ENCODE measurements at places on chromosomes 6 and 20.

DNA sequence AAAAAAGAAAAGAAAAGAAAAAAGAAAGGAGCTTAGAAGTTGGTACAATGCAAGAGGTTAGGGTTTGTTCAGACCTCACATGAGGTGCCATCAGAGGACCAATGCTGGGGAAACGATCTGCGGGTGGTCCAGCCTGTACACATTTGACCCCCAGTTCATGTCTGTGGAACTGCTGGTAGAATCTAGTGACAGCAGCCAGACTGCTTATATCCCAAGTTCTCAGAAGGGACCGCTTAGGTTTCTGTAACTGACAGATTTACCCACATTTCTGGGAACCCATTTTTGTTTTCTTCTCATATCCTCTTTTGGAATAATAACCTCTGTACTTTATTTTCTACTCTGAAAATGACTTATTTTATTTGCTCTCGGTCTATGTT is 4.7 kb downstream of the PPP1R18 start:
- H3K27me3 ChIP-seq, result no peaks in the 10 kb centered on the region
- peaks cover 73% of the 10 kb centered on the region for H3K36me3 ChIP-seq
- DNase-seq, result no peak
- H3K27ac ChIP-seq, result peak overlapping the region; percentile 96

DNA sequence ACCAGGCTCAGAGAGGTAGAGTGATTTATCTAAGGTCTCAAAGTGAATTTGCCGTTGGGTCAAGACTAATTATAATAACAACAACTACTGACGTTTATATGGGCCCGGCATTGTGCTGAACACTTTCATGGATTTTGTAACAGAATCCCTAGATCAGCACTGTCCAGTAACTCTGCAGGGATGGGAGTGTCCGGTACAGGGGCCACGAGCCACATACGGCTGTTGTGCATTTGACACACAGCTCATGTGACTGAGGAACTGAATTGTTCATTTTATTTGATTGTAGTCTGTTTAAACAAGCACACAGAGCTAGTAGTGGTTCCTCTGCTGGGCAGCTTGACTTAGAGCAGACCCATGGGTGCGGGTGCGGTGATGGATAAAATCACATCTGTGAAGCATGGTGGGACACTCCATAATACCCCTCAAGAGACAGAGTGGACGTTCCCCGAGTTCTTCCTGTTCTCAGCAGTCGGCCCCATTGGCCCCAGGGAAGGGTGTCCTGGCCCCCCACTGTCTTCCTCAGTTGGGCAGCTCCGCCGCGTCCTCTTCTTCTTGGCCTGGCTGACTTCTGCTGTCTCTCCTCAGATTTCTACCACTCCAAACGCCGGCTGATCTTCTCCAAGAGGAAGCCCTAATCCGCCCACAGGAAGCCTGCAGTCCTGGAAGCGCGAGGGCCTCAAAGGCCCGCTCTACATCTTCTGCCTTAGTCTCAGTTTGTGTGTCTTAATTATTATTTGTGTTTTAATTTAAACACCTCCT is 6.8 kb downstream of the CDKN1A start:
- H3K4me3 ChIP-seq, result peak overlapping the region; percentile 22
- H3K27me3 ChIP-seq, result no peaks in the 10 kb centered on the region
- peaks cover 11% of the 10 kb centered on the region for H3K4me1 ChIP-seq

DNA sequence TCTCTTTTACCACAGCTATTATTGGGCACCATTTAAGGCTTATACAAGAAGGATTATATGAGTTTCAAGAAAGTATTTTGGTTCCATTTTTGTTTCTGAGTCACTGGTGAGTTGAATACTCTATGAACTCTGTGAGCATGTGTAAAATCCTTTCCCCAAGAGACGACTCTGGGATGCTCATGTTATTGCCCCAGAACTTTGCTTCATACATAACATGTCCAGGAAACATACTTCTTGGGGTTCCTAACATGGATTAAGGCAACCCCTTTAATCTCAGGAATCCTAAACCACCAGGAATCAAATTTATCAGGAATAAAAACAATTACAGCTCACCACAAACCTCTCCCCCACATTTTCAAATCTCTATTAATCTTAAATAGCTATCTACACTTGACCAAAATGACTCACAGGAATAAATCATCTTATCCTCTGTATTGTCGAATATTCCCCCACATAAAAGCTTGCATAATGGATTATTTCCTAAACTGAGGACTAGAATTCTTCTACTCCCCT is 117.5 kb upstream of the COL21A1 start:
- H3K27me3 ChIP-seq, result no peaks in the 10 kb centered on the region
- no peaks in the 10 kb centered on the region for H3K36me3 ChIP-seq
- H3K27ac ChIP-seq, result no peak overlapping the region
- no peaks in the 10 kb centered on the region for H3K4me1 ChIP-seq

DNA sequence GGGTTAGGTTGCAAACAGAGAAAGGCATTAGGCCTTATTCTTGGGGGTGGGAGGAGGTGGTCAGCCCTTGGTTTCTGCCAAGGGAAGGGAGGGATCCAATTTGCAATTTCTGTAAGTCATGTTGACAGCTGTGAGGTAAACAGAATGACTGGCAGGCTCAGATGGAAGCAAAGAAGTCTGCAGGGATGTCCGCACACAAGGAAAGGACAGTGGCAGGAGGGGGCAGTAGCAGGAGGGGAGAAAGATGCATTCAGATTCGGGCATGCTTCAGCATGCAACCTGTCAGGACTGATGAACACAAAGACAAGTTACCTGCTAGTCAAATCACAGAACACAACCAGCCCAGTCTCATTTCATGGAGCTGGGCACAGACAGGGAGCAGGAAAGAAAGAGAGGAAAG is 217.9 kb upstream of the FOXA2 start:
- no peaks in the 10 kb centered on the region for H3K36me3 ChIP-seq
- no peak overlapping the region for H3K27ac ChIP-seq

DNA sequence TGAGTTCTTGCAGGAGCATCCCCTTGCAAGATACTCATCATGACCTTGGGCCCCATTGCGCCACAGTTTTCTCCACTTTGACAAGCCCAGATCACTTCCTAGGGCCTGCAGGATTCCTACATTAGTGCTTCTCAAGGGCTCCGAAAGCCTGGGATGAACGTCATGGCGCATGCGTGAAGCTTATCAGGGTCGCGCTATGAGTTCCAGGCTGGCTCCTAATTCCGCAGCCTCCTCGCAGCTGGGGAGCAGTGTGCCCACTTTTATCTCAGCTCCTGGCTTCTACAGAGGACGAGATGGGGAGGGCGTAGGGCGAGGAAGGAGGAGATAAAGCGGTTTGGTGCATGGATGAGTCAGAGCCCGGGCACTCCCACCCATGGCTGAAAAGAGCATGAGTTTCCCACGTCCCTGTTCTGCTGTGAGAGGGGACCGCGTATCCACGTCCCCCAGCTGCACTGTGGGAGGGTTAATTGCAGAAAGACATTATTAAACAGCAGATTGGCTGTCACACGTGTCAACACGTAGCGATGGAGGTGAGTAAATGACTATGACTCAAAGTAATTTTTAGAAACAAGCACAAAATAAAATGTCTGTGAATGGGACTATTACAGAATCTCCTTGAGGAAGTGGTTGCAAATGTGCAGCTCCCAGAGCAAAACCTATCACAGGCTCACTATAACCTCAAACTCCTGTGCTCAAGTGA is 72.9 kb upstream of the DSP start:
- no peak for DNase-seq
- no peak overlapping the region for H3K27ac ChIP-seq
- no peak overlapping the region for H3K4me3 ChIP-seq

GRCh38 chr20:32682508-32682987 is 8.8 kb upstream of the C20orf203 start:
- H3K27ac ChIP-seq, result no peak overlapping the region
- H3K27me3 ChIP-seq, result no peaks in the 10 kb centered on the region
- H3K36me3 ChIP-seq, result no peaks in the 10 kb centered on the region
- DNase-seq, result no peak
- H3K4me1 ChIP-seq, result no peaks in the 10 kb centered on the region
- no peak overlapping the region for H3K4me3 ChIP-seq

- DNase-seq, result no peak
- peak overlapping the region; percentile 26 for H3K27ac ChIP-seq
- peaks cover 97% of the 10 kb centered on the region for H3K36me3 ChIP-seq
- no peaks in the 10 kb centered on the region for H3K27me3 ChIP-seq
Observed at GRCh38 chr6:24854077-24854666, 55.5 kb upstream of the ARMH2 start.

DNA sequence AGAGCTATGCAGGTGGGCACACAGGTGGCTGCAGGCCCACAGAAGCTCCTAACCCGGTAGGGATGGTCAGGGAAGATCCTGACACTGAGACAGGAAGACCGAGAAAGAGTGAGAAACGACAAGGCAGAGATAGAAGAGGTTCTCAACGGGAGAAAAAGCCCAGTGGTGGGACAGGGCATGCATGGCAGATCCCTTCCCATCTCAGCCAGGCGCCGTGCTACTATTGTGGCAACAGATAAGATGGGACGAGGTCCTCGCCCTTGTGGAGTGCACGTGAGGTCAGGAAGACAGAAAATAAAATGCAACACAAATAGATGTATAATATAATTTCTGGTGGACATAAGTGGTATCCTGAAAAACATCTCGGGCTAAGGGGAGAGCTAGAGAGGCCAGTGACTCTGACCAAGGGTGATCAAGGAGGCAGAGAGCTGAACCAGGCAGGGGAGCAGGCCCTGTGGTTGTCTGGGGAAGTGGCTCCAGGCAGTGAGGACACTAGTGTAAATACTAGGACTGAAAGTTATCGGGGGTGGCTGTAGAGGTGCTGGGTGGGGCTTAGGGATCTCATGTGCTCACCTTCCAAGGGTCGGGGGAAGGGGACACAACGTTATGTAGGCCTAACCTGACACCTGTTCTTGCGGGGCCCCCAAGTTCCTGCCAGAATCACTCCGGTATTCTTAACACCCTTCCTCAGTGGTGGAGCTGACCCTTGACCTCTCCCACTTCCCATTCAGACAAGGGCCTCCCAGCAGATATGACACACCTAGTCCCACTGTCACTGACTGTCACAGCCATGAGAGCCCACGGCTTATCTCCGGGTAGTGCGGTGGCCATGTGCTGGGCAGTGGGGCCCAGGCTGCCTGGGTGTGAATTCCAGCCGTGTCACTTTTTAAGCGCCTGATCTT is 1.0 kb downstream of the SRXN1 start:
- peak overlapping the region; percentile 85 for H3K4me3 ChIP-seq
- H3K27ac ChIP-seq, result peak overlapping the region; percentile 51
- H3K27me3 ChIP-seq, result no peaks in the 10 kb centered on the region
- DNase-seq, result no peak

GRCh38 chr20:62711703-62712101 is 3.1 kb downstream of the NTSR1 start:
- no peak overlapping the region for H3K27ac ChIP-seq
- peaks cover 23% of the 10 kb centered on the region for H3K27me3 ChIP-seq
- H3K36me3 ChIP-seq, result no peaks in the 10 kb centered on the region
- no peak for DNase-seq
- H3K4me3 ChIP-seq, result no peak overlapping the region

DNA sequence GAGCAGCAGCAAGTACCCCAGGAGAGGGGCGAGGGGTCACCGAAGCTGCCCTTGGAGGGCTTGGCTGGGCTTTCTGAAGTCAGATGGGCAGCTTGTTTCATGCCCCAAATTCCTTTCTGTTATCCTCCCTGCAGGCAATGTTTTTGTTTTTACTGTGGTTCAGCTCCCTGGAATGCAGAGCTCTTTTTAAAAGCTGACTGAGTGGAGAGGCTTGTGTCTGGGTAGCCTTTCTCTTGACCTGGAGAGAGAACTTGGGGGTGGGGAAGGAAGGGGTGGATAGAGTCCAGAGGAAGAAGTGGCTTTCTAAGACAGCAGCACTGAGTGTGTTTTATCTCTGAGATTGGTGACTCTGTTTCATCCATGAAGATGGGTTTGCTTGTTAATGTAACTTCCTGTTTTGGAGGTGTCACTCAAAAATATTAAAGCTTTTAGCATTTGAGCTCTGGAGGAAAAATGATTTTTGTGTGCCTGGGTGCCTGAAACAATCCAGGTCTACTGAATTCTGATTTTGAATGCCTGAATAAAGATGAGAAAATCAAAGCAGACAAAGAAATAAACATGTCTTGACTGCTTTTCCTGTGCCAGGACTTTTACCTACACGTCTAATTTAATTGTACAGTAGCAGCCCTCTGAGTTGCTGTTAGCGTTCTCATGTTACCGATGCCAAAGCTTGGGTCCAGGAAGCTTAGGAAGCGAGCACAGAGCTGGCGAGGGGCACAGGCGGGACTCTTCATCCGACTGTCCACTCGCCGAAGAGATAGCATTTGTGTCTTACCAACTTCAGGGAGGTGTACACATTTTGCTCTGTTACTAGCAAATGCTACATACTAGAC is 78.2 kb upstream of the EEF1E1 start:
- H3K27ac ChIP-seq, result no peak overlapping the region
- no peak overlapping the region for H3K4me3 ChIP-seq
- no peaks in the 10 kb centered on the region for H3K4me1 ChIP-seq
- no peaks in the 10 kb centered on the region for H3K36me3 ChIP-seq

DNA sequence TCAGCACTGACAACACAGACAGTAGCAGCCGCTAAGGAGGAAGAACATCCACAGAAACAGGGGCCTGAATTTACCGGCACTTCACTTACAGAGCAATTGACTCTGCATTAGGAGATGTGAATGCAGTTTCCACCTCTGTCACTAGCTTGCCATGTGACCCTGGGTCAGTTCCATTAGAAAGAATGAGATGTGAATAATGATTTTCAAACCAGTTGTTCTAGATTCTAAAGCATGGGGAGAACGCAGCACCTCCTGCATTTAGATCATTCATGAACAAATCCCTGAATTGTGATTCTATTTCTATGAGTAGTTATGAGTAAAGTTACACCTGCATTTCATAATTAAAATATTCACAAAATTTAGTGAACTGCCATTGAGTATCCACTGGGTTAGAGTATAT is 197.3 kb upstream of the EXOC2 start:
- H3K4me1 ChIP-seq, result no peaks in the 10 kb centered on the region
- H3K4me3 ChIP-seq, result no peak overlapping the region
- no peak for DNase-seq
- H3K27ac ChIP-seq, result no peak overlapping the region

DNA sequence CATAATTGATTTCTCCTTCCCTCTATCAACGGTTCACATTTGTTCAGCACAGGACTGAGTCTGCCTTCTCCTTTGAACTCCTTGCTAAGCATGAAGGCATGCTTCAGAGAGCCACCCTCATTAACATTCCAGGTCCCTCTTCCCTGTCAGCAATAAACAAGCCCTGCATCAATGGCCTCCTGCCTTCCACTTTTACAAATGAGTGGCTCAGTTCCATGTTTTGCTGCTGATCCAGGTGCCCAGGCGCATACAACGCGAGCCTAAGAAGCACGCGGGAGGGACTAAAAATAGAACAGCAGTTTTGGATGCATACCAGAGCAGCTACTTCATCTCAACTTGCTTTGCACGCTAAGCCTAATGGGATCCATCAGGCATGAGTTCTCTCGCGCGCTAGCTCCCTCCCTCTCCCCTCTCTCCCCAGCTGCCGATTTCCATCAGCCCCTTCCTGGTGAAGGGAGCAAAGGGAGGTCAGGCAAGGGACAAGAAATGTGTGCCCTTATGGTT is 53.4 kb downstream of the TRAF3IP2 start:
- H3K4me3 ChIP-seq, result no peak overlapping the region
- H3K36me3 ChIP-seq, result peaks cover 3% of the 10 kb centered on the region
- no peak for DNase-seq
- no peaks in the 10 kb centered on the region for H3K27me3 ChIP-seq
